ENCODE measurements at places on chromosomes 1 and 21. TPM values are rescaled to one million over a fixed set of nuclear protein-coding genes. Genes with fewer than 3 reads are reported as not detected.

HSPA6 gene
- 0.22 TPM for total RNA-seq

FAM3B gene
- not detected for total RNA-seq

FCRL1 gene
- not detected for total RNA-seq

MSH4 gene
- 0.17 TPM for total RNA-seq

TMEM61 gene
- total RNA-seq = not detected

RAB3B gene
- total RNA-seq = 2.2 TPM

SMG7 gene
- total RNA-seq = 16.2 TPM

LRRIQ3 gene
- 0.65 TPM for total RNA-seq

TEX38 gene
- not detected for total RNA-seq

BARHL2 gene
- total RNA-seq = not detected

FCGR1A gene
- total RNA-seq = not detected

OR6K3 gene
- not detected for total RNA-seq

KRTAP13-4 gene
- total RNA-seq = not detected

IGFN1 gene
- total RNA-seq = not detected

SPATA46 gene
- not detected for total RNA-seq

HENMT1 gene
- total RNA-seq = 2.6 TPM

SLAMF1 gene
- 0.43 TPM for total RNA-seq

PARS2 gene
- total RNA-seq = 4.0 TPM

ZFYVE9 gene
- total RNA-seq = 36.2 TPM

RNU1-4 gene
- under 0.01 TPM for total RNA-seq

CYYR1 gene
- total RNA-seq = 6.9 TPM

REN gene
- total RNA-seq = 0.11 TPM

CASQ2 gene
- total RNA-seq = not detected

OR2G6 gene
- not detected for total RNA-seq

C1orf94 gene
- not detected for total RNA-seq

TAS1R1 gene
- total RNA-seq = not detected

CGN gene
- 0.11 TPM for total RNA-seq

ELAPOR1 gene
- under 0.01 TPM for total RNA-seq

SLC6A9 gene
- total RNA-seq = 0.09 TPM

NTNG1 gene
- total RNA-seq = not detected

CD1B gene
- total RNA-seq = not detected

KCNJ10 gene
- total RNA-seq = not detected

KLHDC8A gene
- not detected for total RNA-seq

SPRR5 gene
- not detected for total RNA-seq

LIN28A gene
- not detected for total RNA-seq

DPYD gene
- 14.9 TPM for total RNA-seq

BRDT gene
- total RNA-seq = not detected

PIGR gene
- not detected for total RNA-seq

EFNA3 gene
- total RNA-seq = 1.4 TPM

PLPPR5 gene
- not detected for total RNA-seq

ZBTB40 gene
- 11.9 TPM for total RNA-seq

SEC16B gene
- total RNA-seq = 0.54 TPM

PSMD4 gene
- total RNA-seq = 219 TPM

AGT gene
- total RNA-seq = under 0.01 TPM

SSX2IP gene
- 1.6 TPM for total RNA-seq

IGSF8 gene
- total RNA-seq = 7.7 TPM

COA6 gene
- total RNA-seq = 19.4 TPM

IQGAP3 gene
- 2.4 TPM for total RNA-seq

RXFP4 gene
- not detected for total RNA-seq

RBP7 gene
- 1.6 TPM for total RNA-seq

KCNA3 gene
- not detected for total RNA-seq
